Activated CD4-positive, alpha-beta T cell treated with anti-CD3 and anti-CD28 coated beads, Interleukin-2, amount 10 ng/mL, durations not matched to agents 7 days and 5 days (primary cell): ENCODE measurements at places on chromosomes 12 and 14.

DNA sequence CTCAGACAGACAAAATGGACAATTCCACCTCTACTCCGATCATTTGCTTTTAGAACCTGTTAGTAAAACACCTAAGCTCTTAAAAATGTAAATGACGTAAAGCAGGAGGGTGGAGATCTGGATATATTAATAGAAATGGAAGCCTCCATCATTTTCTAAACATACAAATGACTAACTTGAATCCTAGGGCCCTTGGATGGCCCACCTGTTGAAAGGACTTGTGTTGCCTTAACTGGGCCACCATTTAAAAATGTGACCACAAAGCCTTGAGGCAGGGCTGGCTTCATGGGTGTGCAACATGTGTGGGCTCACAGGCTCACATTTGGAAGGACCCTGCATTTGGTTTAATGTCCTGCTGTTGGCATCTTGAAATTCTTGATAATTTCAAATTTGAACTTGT lies 131.5 kb upstream of the PRMT8 start:
- no peak overlapping the region for H3K4me3 ChIP-seq
- H3K4me1 ChIP-seq: peaks cover 3% of the 10 kb centered on the region
- H3K27me3 ChIP-seq: peaks cover 12% of the 10 kb centered on the region
- H3K36me3 ChIP-seq: no peaks in the 10 kb centered on the region

DNA sequence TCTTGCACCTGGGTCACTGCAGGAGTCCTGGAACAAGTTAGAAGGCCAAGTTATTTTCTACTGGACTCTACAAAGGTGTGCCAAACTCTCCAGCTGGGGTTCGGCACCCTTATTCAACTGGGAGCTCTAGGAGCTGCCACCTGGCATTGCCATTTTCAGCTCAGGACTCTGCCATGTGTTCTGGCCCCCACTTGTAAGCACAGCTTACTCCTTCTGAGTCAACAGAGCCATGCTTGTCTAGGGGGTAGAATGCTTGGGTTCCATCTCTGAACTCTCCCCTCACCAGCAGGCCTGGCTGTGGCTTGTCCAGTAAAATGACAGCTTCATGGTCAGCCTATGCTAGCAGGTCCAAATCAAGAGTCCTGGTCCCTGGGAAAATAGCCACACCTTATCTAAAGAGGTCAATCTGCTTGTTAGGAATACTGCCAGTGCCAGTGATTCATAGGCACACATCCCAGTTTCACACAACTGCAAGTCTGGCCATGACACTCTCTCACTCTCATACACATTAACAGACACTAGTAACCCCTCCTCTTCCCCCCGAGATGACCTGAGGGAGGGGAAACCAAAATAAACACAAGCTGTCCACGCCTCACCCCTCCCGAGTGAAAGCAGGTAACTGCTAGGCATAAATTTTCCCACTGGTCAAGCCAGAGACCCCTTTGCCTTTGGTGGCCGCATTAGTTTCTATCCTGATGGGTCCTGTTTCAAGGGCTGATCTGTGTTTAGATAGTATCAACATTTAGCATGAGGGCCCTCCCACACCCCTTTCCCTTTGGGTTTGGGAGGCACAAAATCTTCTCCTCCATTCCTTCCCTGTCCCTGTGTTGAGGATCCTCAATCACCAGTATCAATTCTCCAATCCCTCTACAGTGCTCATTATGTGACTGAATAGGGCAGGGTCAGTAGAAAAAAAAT lies 182.3 kb upstream of the GZMB start:
- H3K36me3 ChIP-seq: no peaks in the 10 kb centered on the region
- DNase-seq: no peak
- no peak overlapping the region for H3K4me3 ChIP-seq
- H3K27me3 ChIP-seq: peaks cover 6% of the 10 kb centered on the region
- no peaks in the 10 kb centered on the region for H3K4me1 ChIP-seq

DNA sequence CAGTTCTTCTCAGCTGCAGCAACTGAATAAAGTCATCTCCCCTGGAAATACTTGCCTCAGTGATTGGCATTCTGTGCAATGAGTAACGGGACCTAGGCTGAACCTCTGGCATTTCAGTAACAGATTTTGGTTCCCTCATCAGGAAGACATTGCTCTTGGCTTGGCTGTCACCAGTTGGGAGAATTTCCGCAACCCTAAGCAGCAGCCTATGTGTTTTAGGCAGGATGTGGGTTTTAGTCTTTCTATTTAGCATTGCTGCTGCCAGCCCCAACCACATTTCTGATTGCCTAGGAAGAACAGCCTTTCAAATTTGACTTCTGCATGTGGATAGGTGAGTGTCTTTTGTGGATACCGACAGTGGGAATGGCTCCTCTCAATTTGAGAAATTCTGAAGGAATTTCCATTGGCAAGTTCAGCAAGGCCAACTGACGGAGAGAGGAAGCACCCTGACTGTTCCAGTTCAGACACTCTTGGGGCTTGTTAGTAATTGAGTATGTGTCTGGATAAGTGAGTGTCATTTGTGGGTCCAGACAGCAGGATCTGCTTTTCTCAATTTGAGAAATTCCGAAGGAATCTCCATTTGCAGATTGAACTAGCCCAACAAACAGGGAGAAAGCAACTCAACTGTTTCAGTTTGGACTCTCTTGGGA lies 19.0 kb upstream of the CLEC2A start:
- H3K4me3 ChIP-seq: peak overlapping the region; percentile 32
- H3K27me3 ChIP-seq: peaks cover 1% of the 10 kb centered on the region
- H3K4me1 ChIP-seq: peaks cover 59% of the 10 kb centered on the region
- peaks cover 2% of the 10 kb centered on the region for H3K36me3 ChIP-seq
- DNase-seq: peak; percentile 67

DNA sequence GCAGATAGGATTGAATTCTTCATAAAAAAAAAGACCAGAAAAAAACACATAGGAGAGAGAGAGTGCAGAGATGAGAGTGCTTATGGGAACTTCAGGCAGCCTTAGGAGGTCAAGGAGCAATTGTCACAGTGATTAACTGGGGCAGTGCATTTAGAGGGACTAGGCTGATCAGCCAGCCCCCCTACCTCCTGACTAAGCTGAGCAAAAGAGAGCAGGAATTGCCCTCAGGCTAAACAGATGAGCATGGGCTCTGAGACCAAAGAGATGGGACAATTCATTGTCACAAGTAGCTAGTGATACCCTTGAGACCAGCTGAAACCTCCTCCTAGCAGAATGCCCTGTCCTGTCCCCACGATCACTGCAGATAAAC lies 124.0 kb downstream of the BTG1 start:
- no peak overlapping the region for H3K27ac ChIP-seq
- no peak for DNase-seq
- H3K4me1 ChIP-seq: peaks cover 22% of the 10 kb centered on the region
- peaks cover 3% of the 10 kb centered on the region for H3K36me3 ChIP-seq
- no peaks in the 10 kb centered on the region for H3K27me3 ChIP-seq
- H3K4me3 ChIP-seq: no peak overlapping the region

DNA sequence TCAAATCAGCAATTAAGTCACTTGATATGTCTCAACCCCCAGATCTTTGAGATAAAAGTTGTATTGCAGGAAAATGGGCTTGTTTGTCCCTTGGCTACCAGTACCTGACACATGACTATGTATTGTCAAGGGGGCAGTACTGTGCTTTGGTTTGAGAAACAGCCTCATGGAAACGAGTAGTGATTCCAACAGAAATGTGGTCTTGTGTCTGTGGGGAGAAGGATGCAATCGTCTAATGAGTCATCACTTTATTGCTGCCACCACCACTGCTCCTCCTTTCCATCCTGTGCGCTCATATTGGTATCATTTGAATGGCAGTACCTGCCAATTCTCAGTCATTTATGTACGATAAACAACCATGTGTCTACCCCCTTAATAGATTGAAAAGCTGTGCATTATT lies 72.8 kb upstream of the ARHGAP5 start:
- H3K27ac ChIP-seq: no peak overlapping the region
- H3K4me3 ChIP-seq: no peak overlapping the region
- no peaks in the 10 kb centered on the region for H3K4me1 ChIP-seq
- no peaks in the 10 kb centered on the region for H3K27me3 ChIP-seq

- peak; percentile 41 for DNase-seq
- H3K4me3 ChIP-seq: no peak overlapping the region
- peak overlapping the region; percentile 16 for H3K27ac ChIP-seq
- no peaks in the 10 kb centered on the region for H3K36me3 ChIP-seq
- peaks cover 21% of the 10 kb centered on the region for H3K4me1 ChIP-seq
Measured at GRCh38 chr14:77303417-77304156, 17.1 kb downstream of the POMT2 start.

DNA sequence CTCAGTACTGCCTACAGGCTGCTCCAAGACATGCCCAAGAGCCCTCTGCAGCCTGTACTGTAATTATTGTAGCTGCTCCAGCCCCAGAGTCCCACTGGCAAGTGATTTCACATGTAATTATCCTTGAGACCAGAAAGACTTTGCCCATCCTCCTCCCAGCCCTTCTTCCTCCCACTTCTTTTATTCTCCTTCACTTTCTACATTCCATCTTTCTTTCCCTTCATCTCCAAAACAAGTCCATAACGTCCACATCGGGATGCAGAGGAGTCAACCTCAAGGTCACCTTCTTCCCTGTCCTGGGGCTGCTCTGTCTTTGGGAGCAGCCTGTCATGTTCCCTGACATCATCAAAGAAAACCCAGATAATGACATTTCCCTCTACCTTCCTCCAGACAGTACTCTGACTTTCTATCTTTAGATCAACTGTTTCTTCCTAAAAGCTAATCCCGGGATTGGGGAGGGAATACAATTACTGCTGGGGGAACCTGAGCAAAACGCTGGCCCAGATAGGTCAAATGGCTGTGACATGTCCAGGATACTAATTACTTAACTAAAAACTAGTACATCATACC lies 39.1 kb downstream of the SLC8A3 start:
- H3K4me1 ChIP-seq: no peaks in the 10 kb centered on the region
- no peak overlapping the region for H3K4me3 ChIP-seq
- H3K27me3 ChIP-seq: peaks cover 6% of the 10 kb centered on the region
- no peak overlapping the region for H3K27ac ChIP-seq
- no peaks in the 10 kb centered on the region for H3K36me3 ChIP-seq
- no peak for DNase-seq

DNA sequence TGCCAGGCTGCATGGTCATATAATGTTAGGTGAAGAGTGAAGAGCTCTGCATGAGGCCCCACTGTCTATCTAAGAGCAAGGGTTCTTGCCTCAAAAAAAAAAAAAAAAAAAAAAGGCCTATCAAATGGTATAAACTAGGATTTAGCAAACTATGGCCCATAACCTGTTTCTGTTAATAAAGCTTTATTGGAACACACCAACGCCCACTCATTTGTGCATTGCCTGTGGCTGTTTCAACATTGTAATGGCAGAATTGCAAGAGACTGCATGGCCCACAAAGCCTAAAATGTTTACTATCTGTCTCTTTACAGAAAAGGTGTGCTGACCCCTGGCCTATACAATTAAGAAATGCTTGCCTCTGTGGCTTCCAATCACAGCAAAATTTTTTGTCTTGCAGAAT lies 12.8 kb downstream of the PLEKHG7 start:
- no peaks in the 10 kb centered on the region for H3K27me3 ChIP-seq
- no peaks in the 10 kb centered on the region for H3K36me3 ChIP-seq
- no peak overlapping the region for H3K4me3 ChIP-seq

- H3K27me3 ChIP-seq: no peaks in the 10 kb centered on the region
- H3K36me3 ChIP-seq: peaks cover 31% of the 10 kb centered on the region
- peaks cover 55% of the 10 kb centered on the region for H3K4me1 ChIP-seq
Measured at GRCh38 chr12:57522887-57523705, 472 bp downstream of the MBD6 start.

GRCh38 chr12:117101953-117102799 lies 3.0 kb upstream of the TESC start:
- H3K4me1 ChIP-seq: peaks cover 24% of the 10 kb centered on the region
- H3K27me3 ChIP-seq: peaks cover 43% of the 10 kb centered on the region
- H3K27ac ChIP-seq: no peak overlapping the region
- H3K4me3 ChIP-seq: no peak overlapping the region

GRCh38 chr12:7131502-7131866 lies 1.3 kb downstream of the CLSTN3 start:
- peak overlapping the region; percentile 86 for H3K4me3 ChIP-seq
- peaks cover 37% of the 10 kb centered on the region for H3K4me1 ChIP-seq
- peaks cover 42% of the 10 kb centered on the region for H3K36me3 ChIP-seq
- H3K27ac ChIP-seq: peak overlapping the region; percentile 89
- peak; percentile 64 for DNase-seq
- H3K27me3 ChIP-seq: no peaks in the 10 kb centered on the region

DNA sequence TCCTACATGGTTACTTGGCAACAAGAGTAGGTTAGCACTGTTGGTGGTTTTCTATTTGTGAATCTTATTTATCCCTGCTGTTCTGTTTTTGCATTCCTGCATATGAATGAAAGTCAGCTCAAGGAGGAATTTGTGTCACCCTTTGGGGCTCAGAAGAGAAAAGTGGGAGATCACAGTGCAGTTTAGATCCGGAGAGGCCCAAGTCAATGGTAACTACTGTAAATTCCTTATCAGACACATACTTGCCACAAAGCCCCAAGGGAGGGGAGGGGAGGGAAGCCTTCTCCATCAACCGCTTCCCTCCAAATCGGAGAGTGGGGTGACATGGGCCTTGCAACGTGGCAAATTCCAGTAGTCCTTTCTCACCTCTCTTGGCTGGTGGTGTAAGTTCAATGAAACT lies 15.0 kb downstream of the GSG1 start:
- H3K4me1 ChIP-seq: no peaks in the 10 kb centered on the region
- no peaks in the 10 kb centered on the region for H3K27me3 ChIP-seq
- no peak overlapping the region for H3K27ac ChIP-seq
- DNase-seq: no peak
- no peaks in the 10 kb centered on the region for H3K36me3 ChIP-seq
- H3K4me3 ChIP-seq: no peak overlapping the region

- no peak overlapping the region for H3K4me3 ChIP-seq
- DNase-seq: no peak
- peaks cover 15% of the 10 kb centered on the region for H3K4me1 ChIP-seq
- peaks cover 10% of the 10 kb centered on the region for H3K36me3 ChIP-seq
Measured at GRCh38 chr14:34029921-34030334, 79.1 kb upstream of the EGLN3 start.

GRCh38 chr14:81673930-81674329 lies 140.3 kb upstream of the SEL1L start:
- H3K4me3 ChIP-seq: no peak overlapping the region
- H3K4me1 ChIP-seq: no peaks in the 10 kb centered on the region
- H3K27ac ChIP-seq: no peak overlapping the region
- H3K27me3 ChIP-seq: no peaks in the 10 kb centered on the region
- H3K36me3 ChIP-seq: no peaks in the 10 kb centered on the region
- DNase-seq: no peak

GRCh38 chr12:126385785-126386184 lies 1320.5 kb downstream of the AACS start:
- H3K4me1 ChIP-seq: no peaks in the 10 kb centered on the region
- no peak overlapping the region for H3K27ac ChIP-seq
- H3K27me3 ChIP-seq: no peaks in the 10 kb centered on the region
- no peak for DNase-seq
- H3K36me3 ChIP-seq: no peaks in the 10 kb centered on the region

DNA sequence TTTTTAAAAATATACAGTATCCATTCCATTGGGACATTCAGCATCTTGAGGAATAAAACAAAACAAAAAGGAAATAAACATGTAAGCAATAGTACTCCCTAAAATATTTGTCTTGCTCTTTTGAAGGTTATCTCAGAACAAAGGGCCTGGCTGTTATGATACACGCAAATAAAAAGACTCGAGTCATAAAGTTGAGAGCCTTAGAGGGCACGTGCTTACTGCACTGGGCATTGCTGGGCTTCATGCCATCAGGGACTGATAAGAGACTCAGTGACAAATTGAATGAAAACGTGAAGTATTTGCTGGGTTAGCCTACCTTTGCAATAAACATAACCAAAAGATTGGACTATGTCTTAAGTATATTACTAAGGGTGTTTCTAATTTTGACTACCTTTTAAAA lies 118.9 kb downstream of the SLC35F4 start:
- no peak overlapping the region for H3K27ac ChIP-seq
- H3K36me3 ChIP-seq: no peaks in the 10 kb centered on the region
- H3K27me3 ChIP-seq: no peaks in the 10 kb centered on the region
- no peaks in the 10 kb centered on the region for H3K4me1 ChIP-seq

GRCh38 chr12:95518944-95519343 lies 32.3 kb downstream of the USP44 start:
- DNase-seq: no peak
- H3K36me3 ChIP-seq: peaks cover 11% of the 10 kb centered on the region
- no peaks in the 10 kb centered on the region for H3K4me1 ChIP-seq
- no peaks in the 10 kb centered on the region for H3K27me3 ChIP-seq
- H3K4me3 ChIP-seq: no peak overlapping the region
- H3K27ac ChIP-seq: no peak overlapping the region
